Smooth muscle cell of the brain vasculature (primary cell): ENCODE measurements at places on chromosomes 11 and 22.

DNA sequence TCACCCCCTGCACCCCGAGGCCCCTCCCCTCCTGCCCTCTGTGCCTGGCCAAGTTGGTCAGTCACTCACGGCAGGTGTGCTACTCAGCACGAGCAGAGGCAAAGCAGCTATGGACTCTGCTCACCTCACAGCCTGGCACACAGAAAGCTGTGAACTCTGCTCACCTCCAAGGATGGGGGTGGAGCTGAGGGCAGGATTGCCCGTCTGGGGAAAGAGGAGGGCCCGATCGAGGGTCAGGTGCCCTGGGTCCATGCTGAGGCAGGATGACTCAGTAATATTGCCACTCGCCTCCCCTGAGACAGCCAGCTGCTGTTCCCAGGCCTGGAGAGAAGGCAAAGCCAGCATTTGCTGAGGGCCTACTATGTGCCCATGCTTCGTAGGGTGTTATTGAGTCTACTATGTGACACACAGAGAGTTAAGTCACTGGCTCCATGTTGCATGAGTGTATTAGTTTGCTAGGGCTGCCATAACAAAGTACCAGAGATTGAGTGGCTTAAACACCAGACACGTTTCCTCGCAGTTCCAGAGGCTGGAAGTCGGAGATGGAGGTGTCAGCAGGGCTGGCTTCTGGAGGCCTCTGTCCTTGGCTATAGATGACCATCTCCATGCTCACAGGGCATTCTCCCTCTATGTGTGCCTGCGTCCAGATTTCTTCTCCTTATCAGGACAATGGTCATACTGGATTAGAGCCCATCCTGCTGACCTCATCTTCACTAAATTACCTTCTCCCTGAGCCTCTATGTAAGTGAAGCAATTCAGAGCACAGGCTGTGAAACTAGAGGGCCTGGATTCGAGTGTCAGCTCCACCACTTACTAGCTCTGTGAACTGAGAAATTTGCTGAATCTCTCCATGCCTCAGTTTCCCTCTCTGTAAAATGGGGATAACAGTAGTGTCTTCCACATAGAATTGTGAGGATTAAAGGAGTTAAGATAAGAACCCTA, 13.2 kb upstream of the TSKU start:
- DNase-seq, result no peak

- DNase-seq, result no peak
Observed at GRCh38 chr11:34468209-34468841, 29.6 kb downstream of the CAT start.

DNA sequence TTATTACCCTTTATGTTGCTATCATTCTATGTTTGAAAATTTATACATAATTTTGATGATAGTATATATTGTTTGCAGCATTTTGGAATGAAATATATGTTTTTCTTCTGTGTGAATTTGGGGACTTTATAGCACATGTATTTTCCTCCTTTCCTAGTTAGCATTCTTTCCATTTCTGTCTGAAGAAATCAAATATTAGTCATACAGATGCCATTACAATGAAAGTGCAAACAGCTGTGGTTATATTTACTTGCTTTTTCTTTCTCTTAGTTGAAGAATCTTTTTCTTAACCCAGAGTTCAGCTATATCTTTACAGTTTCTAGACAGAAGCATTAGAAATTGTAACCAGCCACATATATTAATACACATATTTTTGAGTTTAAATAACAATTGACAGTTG, 753.1 kb upstream of the ARHGAP42 start:
- no peak for DNase-seq

GRCh38 chr11:61007956-61008896, 36.7 kb downstream of the CD6 start:
- no peak for DNase-seq

- DNase-seq, result no peak
Observed at GRCh38 chr11:33773404-33773986, 825 bp downstream of the FBXO3 start.

DNA sequence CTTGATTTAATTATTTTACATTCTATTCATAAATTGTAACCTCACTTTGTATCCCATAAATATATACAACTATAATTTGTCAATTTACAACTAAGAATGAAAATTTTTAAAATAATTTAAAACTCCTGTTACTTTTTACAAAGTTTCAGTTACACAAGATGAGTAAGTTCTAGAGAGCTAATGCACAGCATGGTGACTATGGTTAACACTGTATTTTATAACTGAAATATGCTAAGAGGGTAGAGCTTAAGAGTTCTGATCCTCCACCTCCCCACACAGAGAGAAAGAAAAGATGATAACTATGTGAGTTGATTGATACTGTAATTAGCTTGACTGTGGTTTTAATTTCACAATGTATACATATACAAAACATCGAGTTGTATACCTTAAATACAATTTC, 412.5 kb upstream of the DDI1 start:
- no peak for DNase-seq

DNA sequence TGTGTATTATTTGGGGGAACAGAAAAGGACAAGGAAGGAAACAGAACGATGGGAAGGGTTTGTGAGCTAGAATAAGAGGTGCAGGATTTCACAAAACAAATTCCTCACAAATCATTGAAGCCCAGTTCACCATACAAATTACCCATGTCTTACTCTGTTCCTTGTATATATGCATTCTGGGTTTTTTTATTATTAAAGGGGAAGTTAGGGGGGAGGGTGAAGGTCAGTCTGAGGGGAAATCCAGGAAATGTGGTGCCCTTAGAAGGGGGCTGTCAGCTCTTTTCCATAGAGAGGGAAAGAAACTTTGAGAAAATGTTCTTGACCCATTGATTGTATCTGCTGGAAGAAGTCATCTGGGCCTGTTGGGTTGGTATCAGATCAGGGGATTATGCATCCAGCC, 90.8 kb downstream of the RNF169 start:
- no peak for DNase-seq

- no peak for DNase-seq
Observed at GRCh38 chr22:23256986-23257888, 76.9 kb downstream of the BCR start.

DNA sequence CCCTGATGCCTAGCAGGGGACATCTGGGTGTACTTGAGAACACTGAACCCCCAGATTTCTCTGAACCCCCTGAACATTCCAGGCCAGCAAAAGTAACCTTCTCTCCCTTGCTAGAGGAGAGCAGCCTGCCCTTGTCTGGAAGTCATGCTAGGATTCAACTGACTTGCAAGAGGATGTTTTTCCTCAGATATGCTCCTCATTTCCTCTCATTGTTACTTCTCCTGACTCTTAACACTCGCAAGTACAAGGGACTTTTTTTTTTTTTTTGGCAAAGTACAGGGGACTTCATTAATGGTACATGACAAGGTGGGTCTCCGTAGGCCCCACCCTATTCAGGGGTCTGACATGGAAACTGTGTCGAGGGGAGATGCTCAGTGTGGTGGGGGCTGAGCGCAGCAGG, 6.3 kb upstream of the MCHR1 start:
- no peak for DNase-seq

DNA sequence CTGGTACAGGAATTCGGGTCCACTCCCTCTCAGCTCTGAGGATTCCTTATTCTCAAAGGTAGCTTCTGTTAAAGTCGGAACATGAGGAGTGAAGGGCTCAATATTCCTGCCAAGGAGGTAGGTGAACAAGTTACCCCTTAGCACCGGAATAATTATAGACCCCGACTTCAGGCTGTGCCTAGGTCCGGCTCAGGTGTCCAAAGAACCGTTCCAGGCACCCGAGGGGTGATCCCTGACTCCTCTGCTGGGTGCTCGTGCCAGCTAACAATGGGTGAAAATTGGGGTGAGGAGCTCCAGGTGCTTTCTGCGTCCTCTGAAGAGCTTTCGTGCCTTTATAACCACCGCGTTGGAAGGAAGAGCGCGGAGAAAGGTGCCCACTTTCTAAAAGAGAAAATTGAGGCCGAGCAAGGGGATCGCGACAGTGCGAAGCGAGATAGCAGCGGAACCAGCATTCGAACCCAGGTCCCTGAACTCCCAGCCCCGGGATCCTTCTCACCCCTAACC, 393 bp downstream of the CYB561A3 start:
- no peak for DNase-seq
